T-helper 17 cell (primary cell): ENCODE measurements at places on chromosomes 13 and 19.

GRCh38 chr13:30290812-30291436 is 16.4 kb downstream of the KATNAL1 start:
- DNase-seq, result no peak

GRCh38 chr13:98345107-98345935 is 168.3 kb upstream of the RNF113B start:
- DNase-seq, result no peak

DNA sequence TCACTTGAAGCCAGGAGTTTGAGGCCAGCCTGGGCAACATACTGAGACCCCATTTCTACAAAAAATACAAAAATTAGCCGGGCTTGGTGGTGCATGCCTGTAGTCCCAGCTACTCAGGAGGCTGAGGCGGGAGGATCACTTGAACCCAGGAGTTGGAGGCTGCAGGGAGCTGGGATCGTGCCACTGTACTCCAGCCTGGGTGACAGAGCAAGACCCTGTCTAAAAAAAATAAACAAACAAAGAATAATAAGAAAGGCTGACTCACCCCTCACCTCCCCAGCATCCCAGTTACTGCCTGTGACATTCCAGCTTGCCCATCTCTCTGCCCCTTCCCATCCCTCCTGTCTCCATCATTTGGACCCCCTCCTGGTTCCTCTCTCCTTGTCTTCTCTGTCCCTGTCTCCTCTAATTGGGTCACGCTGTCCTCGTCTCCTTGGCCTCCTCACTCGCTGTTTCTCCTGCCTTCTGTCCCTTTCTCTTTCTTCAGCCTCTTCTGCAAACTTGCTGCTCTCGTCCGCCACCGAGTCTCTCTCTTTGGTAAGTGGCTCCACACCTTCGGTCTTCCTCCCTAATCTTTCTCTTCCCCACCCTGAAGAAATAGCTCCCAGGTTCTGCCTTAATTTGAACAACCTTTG is 77.7 kb downstream of the RYR1 start:
- DNase-seq, result no peak

GRCh38 chr19:38319421-38320258 is at the start of gene KCNK6:
TSS of gene KCNK6 (plus strand) at chr19:38319845. CDS start at chr19:38319951, 106 bp downstream.
- peak; percentile 26 for DNase-seq

DNA sequence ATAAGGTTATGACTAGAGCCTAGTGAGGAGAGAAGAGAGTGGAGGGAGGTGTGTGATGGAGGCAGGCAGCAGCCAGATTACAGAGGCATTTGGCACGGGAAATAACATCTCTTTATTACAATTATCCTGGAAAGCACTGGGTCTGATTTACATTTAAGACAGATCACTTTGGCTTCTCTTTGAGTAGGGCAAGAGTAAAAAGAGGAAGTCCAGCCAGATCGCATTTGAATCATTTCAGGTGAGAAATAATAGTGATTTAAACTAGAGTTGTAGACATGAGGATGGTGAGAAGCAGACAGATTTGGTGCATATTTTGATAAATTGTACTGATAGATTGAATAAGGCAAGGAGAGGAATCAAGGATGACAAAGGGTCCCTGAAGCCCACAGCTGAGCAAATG is 9.6 kb upstream of the SACS start:
- no peak for DNase-seq

- no peak for DNase-seq
These were observed 9.0 kb downstream of the SIGLEC5 start for GRCh38 chr19:51621178-51621577.

- DNase-seq, result no peak
These were observed 722 bp upstream of the TIMM50 start for GRCh38 chr19:39479916-39480315.

- DNase-seq, result no peak
These were observed 9.8 kb downstream of the MED26 start for GRCh38 chr19:16618248-16618647.

- no peak for DNase-seq
These were observed 13.6 kb upstream of the DACT3 start for GRCh38 chr19:46674416-46675178.

- peak; percentile 28 for DNase-seq
These were observed at the start of gene NFIX for GRCh38 chr19:12994701-12995595. TSS of gene NFIX (plus strand) at chr19:12995475. CDS start at chr19:12995838, 363 bp downstream.
